ENCODE measurements at places on chromosomes 3 and 15.

- no peak for DNase-seq
Measured at GRCh38 chr3:14691719-14692118, 16.8 kb downstream of the C3orf20 start.

DNA sequence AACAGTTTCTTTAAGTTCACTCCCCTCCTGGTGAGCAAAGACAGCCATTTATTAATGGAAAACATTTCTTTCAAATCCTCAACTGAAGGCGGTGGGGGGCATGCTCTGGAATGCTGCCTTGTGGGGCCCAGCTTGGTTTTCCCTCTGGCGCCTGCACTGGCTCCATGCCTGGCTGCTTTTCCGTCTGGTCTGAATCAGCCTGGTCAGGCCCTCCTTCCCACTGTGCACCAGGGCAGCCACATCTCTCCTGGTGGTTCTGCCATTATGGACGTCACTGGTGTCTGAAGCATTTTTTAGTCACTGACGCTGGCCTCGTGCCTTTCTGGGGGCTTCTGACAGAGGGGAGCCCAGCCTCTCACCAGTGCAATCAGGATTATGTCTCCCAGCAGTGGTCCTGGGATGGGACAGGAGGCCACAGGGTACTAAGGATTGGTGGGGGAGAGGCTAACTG lies 57.6 kb upstream of the APEH start:
- no peak for DNase-seq

DNA sequence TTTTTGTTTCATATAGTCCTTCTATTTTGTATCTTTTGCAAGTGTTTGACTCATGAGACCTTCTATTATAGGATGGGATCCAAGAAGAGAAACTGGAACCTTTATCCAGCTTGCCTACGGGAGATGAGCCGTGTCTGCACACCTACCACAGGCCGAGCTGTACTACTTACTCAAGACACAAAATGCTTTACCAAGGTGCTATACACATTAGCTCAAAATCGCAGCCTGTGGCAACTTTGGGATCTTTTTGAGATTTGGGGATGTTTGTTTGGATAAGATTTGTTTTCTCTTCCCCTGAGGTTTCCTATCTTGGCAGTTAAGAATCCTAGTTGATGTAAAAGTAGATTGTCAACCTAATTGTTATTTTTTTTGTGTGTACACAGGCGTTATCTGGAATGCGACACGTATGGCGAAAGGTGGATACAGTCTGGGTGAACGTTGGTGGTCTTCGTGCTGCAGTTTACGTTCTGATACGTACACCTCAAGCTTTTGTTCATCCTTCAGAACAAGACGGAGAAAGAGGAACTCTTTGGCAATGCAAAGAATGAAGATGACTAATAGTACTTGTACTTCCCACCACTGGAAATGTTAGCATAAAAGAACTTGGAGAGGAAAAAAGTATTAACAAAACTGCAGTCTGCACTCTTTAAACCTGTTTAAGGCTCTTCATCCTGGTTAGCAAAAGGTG lies 13.1 kb upstream of the SETD5 start:
- no peak for DNase-seq

DNA sequence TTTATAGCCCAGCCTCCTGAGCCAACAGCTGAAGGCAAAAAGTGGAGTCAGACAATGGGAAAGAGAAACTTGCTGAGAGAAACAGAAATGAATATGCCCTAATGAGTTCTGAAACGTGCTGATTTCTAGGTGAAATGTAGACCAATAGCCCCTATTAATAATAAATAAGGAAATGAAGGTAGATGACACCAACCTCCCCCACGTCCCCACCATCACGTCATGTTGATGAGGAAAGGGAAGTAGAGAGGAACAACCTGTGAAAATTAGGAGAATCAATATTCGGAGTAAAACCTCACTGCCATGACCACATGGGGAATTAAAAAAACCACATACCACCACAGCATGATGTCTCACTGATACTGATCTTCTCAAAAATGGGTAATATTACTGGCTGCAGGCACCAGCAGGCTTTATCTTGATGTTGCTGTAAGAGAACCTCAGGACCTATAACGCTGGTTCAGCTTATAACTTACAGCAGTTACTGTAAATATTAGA lies 64.0 kb downstream of the KAT2B start:
- DNase-seq, result no peak

GRCh38 chr3:1326546-1326945 lies 233.7 kb downstream of the CNTN6 start:
- no peak for DNase-seq

DNA sequence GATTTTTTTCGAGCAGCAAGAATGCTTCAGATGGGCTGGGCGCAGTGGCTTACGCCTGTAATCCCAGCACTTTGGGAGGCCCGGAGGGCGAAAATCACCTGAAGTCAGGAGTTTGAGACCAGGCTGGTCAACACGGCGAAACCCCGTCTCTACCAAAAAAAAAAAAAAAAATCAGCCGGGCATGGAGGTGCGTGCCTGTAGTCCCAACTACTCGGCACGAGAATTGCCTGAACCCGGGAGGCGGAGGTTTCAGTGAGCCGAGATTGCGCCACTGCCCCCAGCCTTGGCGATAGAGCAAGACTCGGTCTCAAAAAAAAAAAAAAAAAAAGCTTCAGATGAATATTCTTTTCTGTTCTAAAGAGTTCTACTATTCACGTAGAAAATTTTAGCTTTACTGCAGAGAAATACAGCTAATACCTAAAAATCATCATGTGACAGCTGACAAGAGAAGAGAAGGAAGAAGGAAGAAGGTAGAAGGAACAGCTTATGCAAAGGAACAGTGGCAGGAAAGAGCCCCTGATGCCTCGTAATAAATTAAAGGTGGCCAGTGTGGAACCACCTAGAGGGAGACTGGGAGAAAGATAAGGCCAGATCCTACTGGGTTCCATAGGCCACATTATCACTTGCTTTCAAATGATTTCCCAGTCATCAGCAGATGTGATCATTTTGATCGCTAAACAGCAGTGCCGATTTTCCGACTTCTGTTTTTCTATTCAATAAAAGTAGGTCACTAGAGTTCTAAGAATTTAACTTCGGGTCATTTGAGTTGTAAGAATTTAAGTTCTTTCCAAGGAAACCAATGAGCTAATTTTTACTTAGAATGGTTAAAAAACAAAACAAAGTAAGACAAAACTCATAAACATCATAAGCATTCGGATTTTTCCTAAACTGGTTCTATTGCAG lies 1.5 kb downstream of the CMTM6 start:
- DNase-seq, result no peak

GRCh38 chr3:126339466-126339865 lies 17.7 kb downstream of the KLF15 start:
- no peak for DNase-seq

- DNase-seq, result no peak
Measured at GRCh38 chr15:100726070-100726420, 123.7 kb downstream of the ASB7 start.

DNA sequence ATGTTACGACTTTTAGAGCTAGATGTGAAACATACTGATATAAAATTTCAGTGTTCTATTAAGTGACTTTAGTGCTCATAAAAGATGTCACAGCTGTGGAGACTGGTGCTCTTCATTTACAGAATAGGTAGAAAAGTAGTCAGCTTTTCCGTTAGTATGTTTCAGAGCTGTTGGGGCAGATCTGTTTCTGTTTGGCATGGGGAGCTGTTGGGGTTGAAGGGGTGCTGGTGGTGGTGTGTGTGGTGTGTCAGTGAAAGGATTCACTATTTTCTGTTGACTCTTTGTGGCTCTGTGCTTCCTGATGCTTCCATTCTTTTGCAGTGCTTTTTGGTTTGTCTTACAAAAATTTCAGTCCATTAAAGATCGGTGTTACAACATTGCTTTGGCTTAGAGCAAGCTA lies 3.2 kb downstream of the UBE2E2 start:
- no peak for DNase-seq

- DNase-seq, result no peak
Measured at GRCh38 chr15:98926236-98926635, 81.4 kb downstream of the PGPEP1L start.

DNA sequence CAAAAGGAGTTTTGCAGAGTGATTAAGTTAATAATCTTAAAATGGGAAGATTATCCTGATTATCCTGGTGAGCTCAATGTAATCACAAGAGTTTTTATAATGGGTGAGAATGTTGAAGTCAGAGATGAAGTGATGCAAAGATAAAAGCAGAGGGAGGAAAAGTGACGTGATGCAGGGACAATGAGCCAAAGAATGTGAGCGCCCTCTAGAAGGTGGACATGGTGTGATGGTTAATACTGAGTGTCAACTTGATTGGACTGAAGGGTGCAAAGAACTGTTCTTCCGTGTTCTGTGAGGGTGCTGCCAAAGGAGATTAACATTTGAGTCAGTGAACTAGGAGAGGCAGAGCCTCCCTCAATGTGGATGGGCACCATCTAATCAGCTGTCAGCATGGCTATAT lies 569.6 kb upstream of the AGTR1 start:
- no peak for DNase-seq

DNA sequence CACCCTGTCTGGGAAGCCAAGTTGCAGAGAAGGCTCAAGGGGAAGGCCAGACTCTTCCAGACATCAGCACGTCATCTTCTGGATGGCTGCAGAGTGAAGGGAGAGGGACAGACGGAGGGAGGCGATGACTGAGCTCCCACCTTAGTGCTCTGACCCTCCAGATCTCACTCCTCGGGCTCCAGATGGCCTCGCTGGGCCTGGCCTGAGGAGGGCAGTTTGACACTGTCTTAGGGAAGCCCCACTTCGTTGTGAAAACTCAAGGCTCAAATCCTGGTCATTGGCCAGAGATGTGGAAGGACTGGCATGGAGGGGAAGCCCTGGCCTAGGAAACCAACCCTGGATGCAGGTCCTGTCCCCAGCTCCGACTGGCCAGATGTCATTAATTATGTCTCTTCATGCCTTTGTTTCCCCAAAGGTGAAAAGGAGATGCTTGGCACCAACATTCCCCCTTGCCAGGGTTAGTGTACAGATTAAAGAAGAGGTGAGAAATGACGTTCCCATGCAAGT lies 70.4 kb downstream of the ADCY5 start:
- DNase-seq, result no peak

DNA sequence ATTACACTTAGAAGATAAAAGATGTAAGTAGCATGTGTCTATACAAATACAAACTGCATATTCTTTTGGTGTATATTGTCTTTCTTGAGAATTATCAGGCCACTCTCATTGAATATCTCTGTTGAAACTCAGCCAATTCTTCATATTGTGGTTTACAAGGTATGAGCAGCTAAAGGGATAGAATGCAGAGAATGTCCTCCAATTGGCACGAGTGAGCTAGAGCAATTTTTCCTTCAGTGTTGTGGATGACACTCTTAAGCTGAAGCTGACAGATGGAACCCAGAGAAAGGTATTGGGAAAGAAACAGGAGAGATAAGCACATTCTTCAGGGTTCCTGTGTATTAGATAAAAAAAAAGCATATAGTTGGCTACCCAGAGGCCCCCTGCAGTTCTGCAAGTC lies 453.1 kb downstream of the EPHA3 start:
- no peak for DNase-seq

DNA sequence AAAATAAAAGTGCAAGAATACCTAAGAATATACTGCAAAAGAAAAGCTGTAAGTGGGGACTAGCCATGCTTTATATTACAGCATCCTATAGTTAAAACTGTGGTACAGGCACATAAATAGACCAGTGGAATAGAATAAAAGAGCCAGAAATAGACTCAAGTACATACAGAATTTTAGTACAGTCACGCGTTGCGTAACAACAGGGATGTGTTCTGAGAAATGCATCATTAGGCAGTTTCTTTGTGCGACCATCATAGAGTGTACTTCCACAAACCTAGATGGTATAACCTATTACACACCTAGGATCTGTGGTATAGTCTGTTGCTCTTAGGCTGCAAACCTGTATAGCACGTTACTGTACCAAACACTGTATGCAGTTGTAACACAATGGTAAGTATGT lies 61.8 kb downstream of the PCCB start:
- no peak for DNase-seq

GRCh38 chr3:160183345-160184076 lies 41.7 kb upstream of the C3orf80 start:
- DNase-seq, result no peak

DNA sequence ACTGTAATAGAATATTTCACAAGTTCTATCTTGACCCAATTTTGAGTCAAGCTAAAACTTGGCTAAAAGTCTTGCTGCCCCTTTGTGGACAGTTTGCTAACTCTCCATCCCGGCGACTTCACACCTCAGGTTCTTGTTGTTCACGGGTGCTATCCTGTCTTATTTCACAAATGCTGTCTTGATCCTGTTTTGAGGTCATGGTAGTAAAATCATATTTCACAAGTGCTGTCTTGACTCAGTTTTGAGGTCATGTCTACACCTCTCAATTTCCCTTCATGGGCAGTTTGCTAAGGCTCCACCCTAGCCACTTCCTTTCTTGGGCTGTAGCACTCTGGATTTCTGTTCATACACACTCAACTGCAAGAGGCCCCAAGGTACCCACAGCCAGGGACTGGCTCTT lies 45.0 kb upstream of the GK5 start:
- no peak for DNase-seq

- no peak for DNase-seq
Measured at GRCh38 chr3:114093596-114093995, 37.1 kb downstream of the QTRT2 start.

DNA sequence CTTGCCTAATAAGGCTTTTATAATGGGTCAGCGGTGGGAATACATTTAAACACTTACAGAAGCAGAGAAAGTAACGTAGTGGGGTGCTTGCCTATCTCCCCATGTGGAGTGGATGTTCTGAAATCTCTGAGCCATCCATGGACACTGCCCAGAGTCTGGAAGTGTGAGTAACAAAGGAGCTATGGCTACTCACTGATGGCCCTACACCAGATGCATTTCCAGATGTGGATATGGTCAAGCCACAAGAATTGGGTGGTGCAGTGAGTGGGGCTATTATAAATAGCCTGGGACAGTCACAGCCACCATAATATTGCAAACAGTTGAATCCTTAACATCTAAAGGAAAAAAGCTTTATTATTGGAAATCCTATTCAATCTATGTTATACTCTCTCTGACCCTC lies 96.6 kb downstream of the CGNL1 start:
- no peak for DNase-seq

DNA sequence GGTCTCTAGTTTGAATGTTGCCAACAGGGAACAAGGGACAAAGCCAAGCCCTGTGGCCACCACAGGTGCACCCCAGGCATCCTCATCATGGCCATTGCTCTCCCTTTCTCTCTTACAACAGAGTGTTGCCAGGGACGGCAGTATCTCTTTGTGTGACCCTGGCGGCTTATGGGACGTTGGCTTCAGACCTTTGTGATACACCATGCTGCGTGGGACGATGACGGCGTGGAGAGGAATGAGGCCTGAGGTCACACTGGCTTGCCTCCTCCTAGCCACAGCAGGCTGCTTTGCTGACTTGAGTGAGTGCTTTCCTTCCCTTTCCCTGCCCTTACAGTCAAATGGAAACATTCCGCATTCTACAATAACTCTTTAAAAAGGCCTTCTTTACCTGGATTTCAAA lies 38.2 kb downstream of the BOC start:
- no peak for DNase-seq

- DNase-seq, result no peak
Measured at GRCh38 chr3:126527455-126528211, 3.7 kb downstream of the CHST13 start.

Measured in left colon (tissue), 2 donors.